ENCODE measurements at places on chromosomes 7 and 10.

- no peak for DNase-seq
Measured at GRCh38 chr7:31000161-31000693, 36.5 kb downstream of the GHRHR start.

GRCh38 chr7:6460303-6460702, 12.5 kb upstream of the DAGLB start:
- no peak for DNase-seq

- DNase-seq: peak; percentile 92
Measured at GRCh38 chr10:104445359-104445758, 91.7 kb downstream of the CFAP58 start.

DNA sequence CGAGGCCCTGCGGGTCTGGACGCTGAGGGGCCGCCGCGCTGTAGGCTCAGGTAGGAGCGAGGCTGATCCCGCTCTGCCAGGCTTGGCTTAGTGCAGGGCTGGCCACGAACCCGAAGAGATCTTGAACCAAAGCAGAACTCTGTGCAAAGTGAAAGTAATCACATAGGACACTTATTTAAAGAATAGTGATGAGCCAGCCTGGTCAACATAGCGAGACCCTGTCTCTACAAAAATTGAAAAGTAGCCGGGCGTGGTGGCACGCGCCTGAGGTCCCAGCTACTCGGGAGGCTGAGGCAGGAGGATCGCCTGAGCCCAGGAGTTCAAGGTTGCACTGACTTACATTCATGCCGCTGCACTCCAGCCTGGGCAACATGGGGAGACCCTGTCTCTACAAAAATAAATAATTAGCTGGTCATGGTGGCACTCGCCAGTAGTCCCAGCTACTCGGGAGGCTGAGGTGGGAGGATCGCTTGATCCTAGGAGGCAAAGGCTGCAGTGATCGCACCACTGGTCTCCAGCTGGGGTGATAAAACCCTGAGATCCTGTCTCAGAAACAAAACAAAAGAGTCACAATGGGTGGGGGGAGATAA, 541 bp downstream of the ZSCAN25 start:
- no peak for DNase-seq

DNA sequence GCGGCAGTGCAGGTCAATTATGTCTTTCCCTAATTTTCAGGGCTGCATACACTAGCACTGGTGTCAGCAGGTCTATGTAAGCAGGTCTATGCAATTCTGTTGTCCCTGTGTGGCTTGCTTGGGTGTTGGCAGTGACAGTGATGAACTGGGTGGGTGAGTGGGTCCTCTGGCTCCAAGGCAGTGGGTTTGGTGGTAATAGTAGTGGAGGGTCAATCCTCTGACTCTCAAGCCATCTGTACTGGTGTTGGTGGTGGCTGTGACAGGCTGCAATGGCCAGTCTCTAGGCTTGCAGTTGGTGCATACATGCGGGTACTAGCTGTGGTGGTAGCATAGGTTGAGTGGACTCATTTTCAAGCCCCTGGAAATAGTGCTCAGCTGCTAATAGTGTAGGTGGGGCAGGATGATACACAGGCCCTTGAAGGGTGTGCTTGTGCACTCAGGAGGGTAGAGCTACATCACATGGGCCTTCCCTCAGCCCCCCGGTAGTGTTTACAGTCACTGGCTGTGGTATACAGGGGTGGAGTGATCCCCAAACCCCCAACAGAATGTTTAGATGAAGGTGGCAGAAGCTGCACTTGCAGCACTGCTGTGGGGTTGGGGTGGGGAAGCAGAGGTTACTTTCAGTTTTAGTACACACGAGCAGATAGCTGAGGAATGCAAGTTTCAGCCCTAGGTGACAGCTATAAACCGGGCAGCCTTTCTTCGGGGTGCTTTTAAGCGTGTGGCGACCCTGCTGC, 331.3 kb downstream of the PCDH15 start:
- no peak for DNase-seq

DNA sequence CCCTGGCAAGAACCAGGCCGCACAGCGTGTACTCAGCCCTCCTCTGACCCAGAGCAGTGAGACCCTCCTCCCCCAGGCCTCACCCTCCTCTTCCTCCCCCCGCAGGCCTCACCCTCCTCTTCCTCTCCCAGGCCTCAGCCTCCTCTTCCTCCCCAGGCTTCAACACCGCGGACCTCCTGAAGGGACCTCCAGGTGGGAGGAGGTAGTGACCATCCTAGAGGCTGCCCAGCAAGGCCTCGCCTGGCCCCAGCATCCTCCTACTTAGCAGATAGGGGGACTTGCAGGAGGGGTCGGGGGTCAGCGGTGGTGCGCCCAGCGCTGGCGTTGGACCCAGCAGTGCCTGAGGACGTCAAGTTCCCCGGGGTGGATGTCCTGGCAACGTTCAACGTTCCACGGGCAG, 270.8 kb downstream of the ELFN1 start:
- DNase-seq: no peak
